Activated CD8-positive, alpha-beta memory T cell treated with anti-CD3 and anti-CD28 coated beads for 4 hours (primary cell): ENCODE measurements at places on chromosomes 4 and X.

DNA sequence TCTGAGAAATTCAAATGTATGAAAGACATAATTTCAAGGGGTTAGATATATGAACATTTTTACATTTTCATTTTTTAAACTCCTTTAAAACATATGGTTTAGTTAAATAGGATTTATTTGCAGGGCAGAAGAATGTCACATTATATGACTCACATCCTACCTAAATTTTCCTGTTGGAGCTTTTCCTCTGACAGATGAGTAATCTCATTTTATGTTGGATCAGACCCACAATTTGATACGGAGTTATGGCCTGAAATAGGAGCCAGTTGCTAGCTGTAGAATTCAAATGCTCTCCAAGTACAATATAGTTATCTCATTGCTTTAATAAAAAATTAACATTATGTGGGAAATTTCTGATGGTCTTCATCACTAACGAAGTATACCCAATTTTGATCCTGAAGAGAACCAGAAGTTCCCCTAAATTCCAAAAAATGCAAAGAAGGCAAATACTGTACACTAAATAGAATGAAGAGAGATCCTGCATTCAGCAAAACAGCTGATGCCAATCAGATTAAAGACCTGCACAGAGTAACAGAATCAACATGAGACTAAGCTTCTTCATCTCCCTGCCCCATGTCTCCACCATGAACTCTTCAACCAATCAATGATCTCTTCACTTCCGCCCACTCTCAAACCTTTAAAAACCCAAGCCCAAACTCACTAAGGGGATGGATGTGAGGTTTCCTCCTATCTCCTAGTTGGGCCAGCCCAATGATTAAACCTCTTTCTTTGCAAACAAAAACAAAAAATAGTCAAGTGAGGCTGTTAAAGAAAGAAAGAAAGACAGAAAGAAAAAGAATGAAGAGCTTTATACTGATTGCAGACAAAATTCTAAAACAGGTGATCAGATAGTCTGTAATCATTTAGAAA lies 10.9 kb upstream of the EXOSC9 start:
- DNase-seq = no peak

DNA sequence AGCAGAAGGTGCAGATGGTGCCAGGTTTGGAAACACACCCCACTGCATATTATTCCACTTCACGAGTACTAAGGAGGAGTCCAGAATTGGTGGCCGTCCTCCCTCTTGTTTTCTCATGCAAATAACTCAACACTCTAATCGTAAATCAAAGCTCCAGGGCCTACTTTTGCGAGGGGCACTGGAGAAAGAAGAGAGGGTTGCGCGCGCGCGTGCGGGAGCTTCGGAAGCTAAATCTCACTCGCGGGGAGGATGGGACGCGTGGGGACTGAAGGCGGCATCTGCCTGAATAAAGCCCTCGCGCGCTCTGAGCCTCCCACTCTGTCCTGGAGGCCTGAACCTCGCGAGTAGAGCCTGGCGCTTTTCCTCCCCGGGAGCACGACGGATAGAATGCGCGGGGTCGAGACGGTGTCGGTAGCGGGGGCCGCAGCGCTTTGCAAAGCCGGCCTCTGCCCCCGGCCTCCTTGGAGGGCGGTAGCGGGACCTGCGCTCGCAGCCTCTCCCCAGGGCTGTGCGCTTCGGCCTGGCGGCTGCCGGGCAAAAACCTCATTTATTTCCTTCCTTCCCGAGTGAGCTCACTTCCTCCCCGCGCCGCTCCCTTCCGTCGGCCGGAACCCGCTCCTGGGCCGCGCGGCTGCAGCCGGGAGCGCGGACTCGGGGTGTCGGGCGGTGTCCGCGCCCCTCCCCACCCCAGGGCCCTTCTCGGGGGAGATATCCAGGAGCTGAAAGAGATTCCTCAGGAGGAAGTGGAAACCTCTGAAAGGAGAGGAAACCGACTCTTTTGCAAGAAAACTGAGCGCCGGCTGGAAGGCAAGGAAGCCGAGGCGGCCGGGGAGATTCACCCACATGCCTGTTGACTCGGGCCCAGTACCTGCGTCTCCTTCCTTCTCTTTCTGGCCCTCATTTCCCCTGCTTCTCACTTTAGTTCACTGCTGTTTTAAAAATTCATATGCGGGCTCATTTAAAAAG lies 20.7 kb downstream of the HAND2 start:
- DNase-seq = no peak

GRCh38 chr4:123919576-123920098 lies 523.0 kb downstream of the SPRY1 start:
- no peak for DNase-seq

GRCh38 chrX:12548746-12549145 lies 242.5 kb upstream of the PRPS2 start:
- no peak for DNase-seq

DNA sequence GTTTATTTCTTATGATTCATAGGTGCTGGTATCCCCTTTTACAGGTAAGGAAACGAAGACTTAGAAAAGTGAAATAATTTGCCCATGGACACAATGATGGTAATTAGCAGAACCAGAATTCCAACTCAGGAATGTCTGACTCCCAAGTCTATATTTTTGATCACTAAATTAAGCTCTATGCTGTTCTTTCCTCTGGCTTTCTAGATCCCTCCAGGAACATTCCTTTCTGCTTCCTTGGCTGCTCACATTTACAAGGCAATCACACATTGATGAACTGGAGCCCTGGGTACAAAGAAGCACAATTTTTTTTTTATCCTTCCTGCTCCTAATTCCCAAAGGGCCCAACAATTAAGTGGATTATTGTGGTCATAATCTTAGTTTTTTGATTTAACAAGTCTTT lies 7.0 kb upstream of the CDKN2AIP start:
- no peak for DNase-seq

GRCh38 chrX:139086246-139086645 lies 374.7 kb upstream of the FGF13 start:
- DNase-seq = no peak

GRCh38 chrX:137695417-137695816 lies 129.5 kb downstream of the ZIC3 start:
- no peak for DNase-seq
